ENCODE measurements at places on chromosomes 12 and 14.

- DNase-seq = no peak
Measured at GRCh38 chr12:113137861-113138783, 2.6 kb upstream of the RASAL1 start.

- DNase-seq = no peak
Measured at GRCh38 chr12:57864442-57865083, 18.0 kb upstream of the CTDSP2 start.

- DNase-seq = peak; percentile 89
Measured at GRCh38 chr14:34043627-34044372, 92.9 kb upstream of the EGLN3 start.

DNA sequence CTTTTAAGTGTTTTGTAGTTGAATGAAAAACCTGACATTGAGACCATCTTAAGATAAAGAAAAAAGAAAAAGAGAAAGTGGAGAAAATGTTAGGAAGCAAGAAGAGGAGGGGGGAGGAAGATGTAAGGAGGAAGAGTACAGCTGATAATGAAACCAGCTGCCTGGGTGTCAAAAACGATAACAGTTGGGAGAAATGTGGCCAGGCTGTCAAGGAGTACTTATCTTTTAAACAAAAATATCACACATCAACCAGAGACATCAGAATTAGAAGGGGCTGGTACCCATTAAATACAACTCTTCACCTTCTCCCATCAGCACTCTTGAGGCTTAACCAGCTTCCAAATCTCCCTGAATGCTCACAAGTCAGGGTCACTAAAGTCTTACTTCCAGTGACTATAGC, 4.5 kb downstream of the SLC11A2 start:
- peak; percentile 86 for DNase-seq

- no peak for DNase-seq
Measured at GRCh38 chr14:63770187-63770807, 42.4 kb upstream of the SGPP1 start.

DNA sequence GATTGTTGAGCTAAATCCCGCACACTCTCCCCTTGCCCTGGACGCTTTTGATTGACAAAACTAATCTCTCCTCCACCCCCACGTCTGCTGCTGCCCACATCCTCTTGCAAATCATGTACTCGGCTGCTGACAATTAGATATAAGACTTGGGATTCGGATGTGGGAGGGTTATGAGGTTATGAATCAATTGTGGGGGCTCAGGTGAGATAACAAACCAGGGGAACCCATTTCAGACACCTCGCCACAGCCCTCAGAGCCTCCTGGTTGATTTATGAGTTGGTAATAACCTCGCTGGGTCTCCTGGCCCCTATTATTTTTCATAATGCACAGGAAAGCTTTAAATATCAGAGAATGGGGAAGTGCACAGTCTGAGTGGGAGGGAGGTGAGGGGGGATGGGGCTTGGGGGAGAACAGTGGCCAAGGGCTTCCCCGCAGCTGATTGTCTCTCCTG, 449.9 kb downstream of the DPF3 start:
- no peak for DNase-seq

DNA sequence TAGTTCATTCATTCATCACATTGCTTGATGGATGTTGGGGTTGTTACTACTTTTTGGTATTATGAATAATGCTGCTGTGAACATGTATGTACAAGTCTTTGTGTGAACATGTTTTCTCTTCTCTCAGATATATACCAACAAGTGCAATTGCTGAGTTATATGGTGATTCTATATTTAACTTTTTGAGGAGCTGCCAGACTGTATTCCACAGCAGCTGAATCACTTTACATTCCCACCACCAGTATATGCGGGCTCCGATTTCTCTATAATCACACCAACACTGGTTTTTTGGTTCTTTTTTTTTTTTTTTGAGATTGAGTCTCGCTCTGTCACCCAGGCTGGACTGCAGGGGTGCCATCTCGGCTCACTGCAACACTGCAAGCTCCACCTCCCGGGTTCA, 22.2 kb upstream of the PLEKHG6 start:
- DNase-seq = no peak

DNA sequence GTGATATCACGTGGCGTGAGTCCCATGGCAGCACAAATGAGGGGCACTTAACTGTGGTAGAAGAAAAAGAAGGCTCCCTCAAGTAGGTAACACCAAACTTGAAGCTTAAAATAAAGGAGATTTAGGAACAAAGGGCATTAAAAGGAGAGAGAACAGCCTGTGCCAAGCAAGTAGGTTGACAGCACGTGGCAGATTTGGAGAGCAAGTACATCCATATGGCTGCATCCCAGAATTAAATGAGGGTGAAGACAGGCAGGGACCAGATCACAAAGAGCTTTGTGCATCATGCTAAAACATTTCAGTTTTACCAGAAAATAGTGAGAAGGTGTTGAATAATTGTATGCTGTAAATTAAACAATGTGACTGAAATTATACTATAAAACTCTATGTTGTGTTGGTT, 32.8 kb downstream of the KCNMB4 start:
- DNase-seq = no peak

DNA sequence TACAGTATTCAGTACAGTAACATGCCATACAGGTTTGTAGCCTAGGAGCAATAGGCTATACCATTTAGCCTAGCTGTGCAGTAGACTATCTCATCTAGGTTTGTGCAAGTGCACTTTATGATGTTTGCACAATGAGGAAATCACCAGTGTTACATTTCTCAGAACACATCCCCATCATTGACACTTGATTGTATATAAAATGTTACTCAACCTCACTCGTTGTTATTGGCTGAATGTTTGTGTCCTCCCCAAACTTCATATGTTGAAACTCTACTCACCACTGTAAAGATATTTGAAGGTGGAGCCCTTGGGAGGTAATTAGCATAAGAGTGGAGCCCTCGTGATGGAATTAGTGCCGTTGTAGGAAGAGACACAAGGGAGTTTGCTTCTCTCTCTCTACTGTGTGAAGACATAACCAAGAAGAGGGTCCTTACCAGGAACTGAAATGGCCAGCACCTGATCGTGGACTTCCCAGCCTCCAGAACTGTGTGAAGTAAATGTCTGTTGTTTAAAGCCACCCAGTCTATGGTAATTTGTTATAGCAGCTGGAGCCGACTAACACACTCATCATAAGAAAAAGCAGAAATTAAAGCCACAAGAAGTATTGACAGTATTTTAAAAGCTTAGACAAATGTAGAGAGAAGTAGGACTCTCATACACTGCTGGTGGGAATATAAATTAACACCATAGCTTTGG, 3.2 kb upstream of the MED13L start:
- no peak for DNase-seq

GRCh38 chr14:57970594-57970993, 104.7 kb upstream of the SLC35F4 start:
- DNase-seq = no peak

DNA sequence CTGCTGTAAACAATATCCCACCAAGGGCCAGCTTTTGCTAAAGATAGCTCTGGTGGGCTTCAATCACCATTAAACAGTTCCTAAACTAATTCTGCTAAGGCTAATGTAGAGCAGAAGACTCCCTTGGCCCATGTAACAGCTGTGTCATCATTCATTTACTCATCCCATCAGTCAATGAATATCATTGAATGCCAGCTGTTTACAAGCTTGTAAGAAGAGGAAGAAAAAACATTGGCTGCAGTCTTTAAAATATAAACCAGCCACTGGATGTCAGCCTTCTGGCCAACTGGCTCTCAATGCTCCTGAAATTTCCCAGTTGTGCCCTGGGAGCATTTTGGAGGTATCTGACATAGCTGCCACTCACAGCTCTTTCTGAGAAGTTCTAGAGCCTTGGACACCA, 18.0 kb upstream of the MAP3K9 start:
- DNase-seq = no peak

DNA sequence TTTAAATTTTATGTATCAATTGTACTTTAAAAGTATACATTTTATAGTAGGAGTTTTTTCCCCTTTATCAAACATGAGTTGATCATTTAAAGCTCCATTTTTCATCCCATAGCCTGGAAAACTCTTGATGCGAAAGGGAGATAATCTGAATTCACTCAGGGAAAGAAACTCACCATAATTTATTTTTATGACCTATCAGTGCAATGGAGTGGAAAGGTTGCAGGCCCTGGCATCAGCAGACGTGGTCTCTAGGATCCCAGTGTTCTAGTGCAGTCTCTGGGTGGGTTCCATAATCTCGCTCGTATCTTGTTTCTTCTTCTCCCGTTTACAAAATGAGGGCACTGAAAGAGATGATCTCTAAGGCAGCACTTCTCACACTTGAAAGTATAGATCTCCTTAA, 85.0 kb downstream of the PTGER2 start:
- DNase-seq = no peak

- no peak for DNase-seq
Measured at GRCh38 chr12:76587428-76588178, 28.0 kb upstream of the OSBPL8 start.

DNA sequence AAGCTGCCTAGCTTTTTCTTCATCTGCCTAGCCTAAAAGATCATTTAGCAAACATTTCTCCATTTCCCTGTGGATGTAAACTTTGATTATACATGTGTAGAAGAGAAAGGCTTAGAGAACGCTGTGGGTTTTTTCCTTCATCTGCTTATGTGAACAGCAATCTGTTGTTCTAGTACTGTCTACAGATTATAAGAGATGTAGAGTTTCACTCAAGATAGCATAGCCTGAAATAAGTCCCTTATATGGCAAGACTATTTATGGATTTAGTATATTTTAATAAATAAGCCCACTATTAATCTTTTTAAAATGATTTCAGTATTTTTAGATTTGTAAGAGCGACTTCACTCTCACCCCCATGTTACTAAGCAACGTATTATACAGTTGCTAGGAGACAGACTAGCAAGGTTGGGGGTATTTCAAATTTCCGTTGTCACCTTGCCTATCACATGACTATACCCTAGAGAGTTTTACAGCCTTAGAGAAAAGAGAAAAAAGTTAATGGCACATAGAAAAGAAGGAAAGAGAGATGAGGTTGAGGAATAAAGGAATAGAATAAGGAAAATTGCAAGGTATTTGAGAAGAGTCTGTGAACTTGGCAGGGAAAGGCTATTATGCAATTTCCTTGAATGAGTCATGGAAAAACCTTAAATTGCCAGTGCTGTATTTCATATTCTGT, 12.2 kb upstream of the TUBA1A start:
- DNase-seq = peak; percentile 61

DNA sequence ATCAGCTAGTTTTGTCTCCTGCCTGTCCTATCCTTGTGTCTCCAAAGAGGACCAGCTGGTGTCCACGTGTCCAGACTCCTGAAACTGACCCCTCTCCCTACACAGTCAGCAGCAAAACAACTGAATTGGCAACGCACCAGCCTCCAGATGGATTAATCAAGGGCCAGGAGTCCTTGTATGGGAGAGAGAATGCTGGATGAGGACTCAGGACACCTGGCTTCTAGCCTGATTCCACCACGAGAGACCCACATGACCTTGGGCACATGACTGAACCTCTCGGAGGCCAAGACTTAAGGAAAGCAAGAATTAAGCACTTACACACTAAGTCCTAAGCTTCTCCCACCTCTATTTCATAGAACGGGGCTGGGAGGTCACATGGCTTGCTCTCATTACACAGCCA, 60.4 kb upstream of the CMKLR1 start:
- no peak for DNase-seq

GRCh38 chr14:76894308-76894707, 68.1 kb downstream of the LRRC74A start:
- peak; percentile 53 for DNase-seq

DNA sequence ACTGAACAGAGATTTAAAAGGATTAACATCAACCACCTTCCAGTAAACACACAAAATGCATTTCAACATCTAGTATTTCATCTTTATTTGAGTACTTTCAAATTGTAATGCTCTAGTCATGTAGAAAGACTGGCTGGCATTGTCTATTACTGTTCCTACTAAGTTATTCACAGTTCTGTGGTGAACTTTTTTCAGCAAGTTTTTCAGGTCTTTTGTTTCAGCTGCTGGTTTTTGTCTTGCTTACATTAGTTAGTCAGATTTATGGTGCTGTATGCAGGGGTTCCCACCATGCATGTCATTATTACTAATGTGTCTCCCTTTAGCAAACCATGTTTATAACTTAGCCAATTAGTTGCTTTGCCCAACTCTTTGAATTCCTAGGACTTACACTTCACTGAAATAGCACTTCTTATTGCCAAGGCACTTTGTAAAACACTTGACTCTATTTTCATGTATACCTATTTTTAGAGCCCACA, 253.4 kb upstream of the KITLG start:
- DNase-seq = no peak

- no peak for DNase-seq
Measured at GRCh38 chr12:16555630-16556029, 50.3 kb downstream of the LMO3 start.

GRCh38 chr14:101961746-101962502, 2.4 kb upstream of the DYNC1H1 start:
- no peak for DNase-seq

DNA sequence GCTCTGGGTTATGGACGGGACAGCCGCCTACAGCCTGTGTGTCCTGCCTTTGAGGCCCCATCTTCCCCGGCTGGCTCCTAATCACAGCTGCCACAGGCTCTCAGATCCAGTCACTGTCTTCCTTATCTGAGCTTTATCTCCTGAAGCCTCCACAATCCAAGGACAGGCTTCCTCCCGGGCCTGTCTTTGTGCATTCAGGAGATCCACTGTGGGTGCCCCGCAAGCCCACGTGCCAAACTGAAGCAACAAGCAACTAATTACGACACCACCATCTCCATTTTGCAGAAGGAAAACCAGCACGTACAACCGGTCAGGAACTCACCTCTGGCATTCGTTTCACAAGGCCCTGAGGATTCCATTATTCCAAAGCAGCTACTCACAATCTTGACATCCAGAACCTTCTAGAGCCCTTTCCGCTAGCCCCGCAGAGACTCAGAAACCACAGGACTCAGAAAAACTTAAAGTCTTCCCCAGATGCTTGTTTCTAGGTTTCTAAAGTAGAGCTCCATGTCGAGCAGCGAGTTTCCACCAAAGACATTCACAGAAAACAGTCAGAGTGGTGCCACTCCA, 14.0 kb downstream of the SYNE3 start:
- DNase-seq = no peak

DNA sequence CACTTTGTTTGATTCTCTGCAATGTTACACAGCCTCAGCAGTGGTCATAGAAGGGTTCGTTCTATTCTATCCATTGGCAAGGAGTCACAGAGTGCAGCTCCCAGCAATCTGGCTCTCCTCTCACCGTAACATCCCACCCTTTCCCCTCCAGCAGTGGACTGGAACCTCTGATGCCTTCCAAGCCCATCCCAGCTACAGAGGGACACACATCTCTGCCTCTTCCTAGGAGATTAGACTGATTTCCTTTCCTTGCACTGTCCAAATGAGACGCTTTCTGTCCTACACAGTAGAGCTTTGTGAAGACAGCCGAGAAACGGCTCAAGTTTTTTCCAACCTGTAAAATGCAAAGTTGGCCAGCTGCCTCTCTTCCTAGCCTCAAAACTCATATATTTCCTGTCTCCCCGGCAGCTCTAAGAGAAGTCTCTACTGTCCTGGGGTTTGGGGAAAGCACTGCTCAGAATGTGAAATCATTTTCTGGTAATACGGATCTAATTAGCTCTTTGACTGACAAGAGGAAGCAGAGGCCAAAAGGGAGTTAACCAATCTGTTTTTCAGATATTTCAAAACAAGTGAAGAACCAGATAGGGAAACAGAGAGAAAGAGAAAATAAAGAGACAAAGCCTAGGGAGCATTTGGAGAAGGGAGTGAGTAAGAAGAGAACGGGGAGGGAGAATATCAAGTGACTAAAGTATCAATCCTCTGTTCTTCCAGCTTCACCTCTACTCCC, 516 bp downstream of the NINJ2 start:
- no peak for DNase-seq

Measured in K562 (cell line).